Activated naive CD4-positive, alpha-beta T cell treated with anti-CD3 and anti-CD28 coated beads for 36 hours (primary cell): ENCODE measurements at places on chromosomes 1 and 21.

- peak; percentile 49 for DNase-seq
These were observed 455 bp downstream of the BSDC1 start for GRCh38 chr1:32393832-32394140.

DNA sequence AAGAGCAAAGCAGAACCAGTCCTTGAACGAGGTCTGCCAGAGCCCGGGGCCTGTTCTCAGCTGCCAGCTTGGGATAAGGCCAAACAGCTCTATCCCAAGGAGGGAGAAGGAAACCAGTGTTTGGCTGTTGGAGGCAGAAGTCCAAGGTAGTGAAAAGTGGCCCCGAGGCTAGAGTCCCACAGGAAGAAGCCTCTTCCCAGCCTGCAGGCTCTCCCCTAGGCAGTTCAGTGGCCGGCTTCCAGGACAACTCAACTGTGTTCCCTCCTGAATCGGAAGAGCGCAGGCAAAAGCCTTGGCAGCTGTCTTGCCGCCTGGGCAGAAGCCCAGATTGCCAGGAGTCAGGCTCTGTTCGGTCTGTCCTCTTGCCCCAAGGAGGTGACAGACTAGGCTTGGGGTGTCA, 19.3 kb downstream of the QSOX1 start:
- DNase-seq = no peak

GRCh38 chr1:921011-921837, 2.5 kb upstream of the SAMD11 start:
- no peak for DNase-seq

- DNase-seq = no peak
These were observed 267.5 kb upstream of the RAB4A start for GRCh38 chr1:229003233-229004031.

- DNase-seq = peak; percentile 43
These were observed 31.7 kb downstream of the IFNGR2 start for GRCh38 chr21:33434770-33435360.

- DNase-seq = peak; percentile 78
These were observed 25.3 kb downstream of the ADAM30 start for GRCh38 chr1:119870917-119871596.

GRCh38 chr1:244248426-244248825, 197.3 kb downstream of the ZBTB18 start:
- DNase-seq = no peak

DNA sequence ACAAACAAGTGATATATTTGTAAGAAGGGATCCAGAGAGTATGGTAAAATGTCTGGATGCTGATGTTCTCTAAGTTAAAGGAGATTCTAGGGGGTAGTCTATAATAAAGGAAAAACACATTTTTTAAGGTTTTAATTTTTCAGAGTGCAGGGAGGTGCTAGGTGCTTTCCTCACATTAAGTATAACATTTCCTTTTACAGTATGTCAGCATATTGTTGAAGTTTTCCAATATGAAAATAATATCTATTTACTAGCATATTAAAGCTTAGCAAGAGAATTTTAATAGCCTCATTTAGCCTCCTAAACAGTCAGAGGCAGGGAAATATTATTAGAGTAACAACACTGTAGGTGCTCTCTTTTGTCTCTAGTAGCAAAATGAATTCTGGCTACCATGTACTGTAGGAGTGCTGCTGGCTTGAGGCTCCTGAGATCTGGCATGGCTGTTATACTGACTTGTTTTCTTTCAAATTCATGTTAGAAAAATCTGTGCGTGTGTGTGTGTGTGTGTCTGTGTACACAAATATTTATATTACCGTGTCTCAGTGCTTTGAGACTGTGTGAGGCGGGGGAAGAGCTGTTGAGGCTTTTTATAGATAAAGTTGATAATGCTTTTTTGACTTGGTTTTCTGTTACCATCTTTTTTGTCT, 71.0 kb downstream of the POU2F1 start:
- DNase-seq = no peak

DNA sequence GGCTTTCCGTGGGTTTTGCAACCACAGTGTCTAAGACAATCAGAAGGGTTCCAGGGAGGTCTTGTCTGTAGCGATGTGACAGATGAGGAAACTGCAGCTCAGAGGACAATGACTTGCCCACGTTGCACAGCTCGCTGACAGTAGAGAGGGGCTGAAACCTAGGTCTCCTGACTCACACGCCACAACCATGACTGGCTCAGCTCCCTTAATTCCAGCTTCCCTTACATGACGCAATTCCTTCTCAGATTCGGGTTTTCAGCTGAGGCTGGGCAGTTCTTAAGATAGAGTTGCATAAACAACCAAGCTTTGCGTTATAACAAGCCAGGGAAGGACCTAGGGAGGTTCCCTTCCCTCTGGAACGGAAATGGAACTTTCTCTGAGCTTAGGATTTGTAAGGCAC, 36.3 kb downstream of the DHCR24 start:
- DNase-seq = no peak

GRCh38 chr1:209839875-209840546, 12.2 kb downstream of the UTP25 start:
- DNase-seq = peak; percentile 13

DNA sequence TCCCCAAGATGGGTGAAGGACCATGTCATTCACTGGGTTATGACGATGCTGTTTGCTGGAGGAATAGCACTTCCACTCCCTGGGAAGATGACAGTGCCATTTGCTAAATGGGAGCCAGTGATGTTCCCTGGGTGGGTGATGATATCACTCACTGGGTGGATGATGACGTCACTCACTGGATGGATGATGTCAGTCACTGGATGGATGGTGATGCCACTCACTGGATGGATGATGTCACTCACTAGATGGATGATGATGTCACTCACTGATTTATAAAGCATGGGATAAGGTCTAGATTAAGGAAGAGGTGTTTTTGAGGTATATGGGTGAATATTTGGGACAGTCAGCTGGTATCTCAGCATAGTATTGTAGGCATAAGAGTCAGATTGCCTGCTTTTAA, 457.2 kb downstream of the AJAP1 start:
- DNase-seq = peak; percentile 8

DNA sequence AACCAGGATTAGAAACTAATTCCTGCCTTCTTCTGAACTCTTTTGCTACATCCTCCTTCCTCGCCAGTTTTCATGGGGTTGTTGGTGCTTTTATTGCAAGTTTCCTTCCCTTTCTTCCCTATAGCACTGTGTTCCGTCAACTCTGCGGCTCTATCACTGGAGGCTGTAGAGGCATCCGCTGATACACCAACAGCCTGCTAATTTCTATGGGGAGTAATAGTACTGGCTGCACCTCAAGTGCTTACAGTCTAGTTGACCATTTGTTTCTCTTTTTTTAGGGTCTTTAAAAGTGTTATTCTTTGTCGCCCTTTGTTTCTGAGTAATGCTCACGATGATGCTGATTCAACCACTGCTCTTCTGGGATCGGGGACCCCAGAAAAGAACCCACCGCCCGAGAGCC, 746 bp downstream of the MIS18A start:
- DNase-seq = peak; percentile 7

- DNase-seq = no peak
These were observed 39.1 kb downstream of the COL11A1 start for GRCh38 chr1:103069201-103069600.

DNA sequence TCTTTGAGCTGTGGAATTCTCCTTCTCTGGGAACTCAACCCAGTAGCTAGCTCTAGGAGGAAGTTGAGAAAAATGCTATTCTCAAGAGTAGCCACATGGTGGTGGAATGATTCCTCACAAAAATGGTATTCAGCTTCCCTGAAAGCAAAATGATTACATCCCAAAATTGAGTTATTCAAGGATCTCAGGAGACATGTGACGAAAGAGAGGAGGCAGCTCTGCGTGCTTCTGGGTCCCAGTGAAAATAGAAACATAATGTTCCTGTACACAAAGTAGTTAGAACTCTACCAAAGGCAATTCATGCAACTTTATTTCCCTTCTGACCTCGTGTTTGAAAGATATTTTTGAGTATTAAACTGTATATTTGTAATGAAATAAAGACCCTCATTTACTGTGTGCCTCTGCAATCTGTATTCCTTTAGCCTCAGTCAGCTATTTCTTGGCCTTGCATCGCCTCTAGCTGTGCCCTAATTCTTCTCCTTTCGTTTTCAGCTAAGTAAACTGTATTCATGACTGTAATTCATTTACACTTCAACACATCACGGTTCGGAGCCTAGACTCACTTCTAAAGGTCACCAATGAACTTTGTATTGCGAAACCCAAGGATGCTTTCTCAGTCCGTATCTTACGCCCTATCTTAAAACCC, 167.3 kb downstream of the FASLG start:
- no peak for DNase-seq

GRCh38 chr1:91828583-91829281, 57.2 kb downstream of the TGFBR3 start:
- no peak for DNase-seq

DNA sequence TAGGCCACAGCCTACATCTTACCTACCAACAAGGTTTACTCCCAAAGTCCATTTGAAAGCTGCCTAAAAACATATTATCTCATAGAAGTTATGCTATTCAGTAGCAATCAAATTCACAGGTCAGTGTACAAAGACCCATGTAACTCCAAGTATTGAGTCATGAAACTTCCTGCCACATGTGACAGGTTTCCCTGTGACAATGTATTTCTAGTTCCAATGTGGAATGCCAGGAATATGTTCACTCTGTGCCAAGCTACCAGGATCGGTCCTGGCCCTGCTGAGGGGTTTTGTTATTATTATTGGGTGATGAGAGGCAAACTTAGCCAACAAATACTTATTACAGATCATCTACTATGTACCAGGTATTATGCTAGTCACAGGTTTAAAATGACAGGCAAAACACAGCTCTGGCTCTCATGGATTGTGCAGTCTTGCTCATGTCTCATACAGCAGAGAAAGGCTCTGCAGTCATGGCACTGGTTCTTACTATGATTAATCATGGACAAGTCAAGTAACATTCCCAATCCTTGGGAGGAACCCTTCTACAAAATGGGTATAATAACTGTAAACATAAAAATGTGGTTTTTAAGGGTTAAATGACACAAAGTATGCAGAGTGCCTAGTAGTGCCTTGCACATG, 22.5 kb downstream of the DPH5 start:
- DNase-seq = no peak

DNA sequence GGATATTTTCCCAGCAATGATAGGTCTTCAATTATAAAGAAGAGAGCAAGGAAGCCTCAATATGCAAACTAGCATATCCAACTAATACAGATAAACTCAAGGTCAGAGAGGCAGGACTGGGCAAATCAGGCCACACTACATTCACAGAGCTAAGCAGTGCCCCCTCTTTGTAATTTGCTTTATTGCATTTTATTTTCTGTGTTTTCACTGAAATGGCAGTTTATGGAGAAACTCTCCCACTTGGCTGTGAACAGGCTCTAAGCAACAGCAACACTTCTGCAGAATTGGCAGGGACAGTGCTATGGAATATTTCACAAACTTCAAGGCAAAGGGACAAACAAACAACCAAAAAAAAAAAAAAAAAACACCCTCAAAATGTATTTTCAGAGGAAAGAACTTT, 93.4 kb upstream of the SOD1 start:
- DNase-seq = no peak

DNA sequence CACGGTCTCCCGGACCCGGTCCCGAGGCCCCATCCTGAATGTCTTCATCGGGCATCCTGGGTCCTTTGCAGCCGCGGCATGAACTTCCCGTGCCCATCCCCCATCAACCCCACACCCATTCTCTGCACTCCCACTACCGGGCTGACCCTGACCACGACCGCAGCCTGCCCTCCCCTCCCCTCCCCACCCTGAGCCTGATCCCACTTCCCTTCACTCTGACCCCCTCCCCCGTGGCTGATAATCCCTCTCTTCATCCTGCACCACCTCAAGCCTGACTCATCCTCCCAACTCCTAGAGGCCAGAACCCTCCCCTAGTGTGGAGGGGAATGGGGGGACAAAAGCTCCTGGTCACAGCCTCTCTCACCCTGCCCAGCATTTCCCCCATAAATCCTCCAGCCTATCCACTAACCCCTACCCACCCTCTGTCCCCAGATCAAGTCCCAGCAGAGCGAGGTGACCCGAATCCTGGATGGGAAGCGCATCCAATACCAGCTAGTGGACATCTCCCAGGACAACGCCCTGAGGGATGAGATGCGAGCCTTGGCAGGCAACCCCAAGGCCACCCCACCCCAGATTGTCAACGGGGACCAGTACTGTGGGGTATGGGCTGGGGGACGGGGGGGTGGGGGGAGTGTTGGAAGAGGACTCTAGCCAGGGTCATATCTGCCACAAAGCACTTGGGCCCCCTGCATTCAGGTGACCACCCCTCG, 602 bp downstream of the SH3BGRL3 start:
- peak; percentile 30 for DNase-seq

- peak; percentile 49 for DNase-seq
These were observed 420 bp upstream of the IFI16 start for GRCh38 chr1:159009287-159009686.

DNA sequence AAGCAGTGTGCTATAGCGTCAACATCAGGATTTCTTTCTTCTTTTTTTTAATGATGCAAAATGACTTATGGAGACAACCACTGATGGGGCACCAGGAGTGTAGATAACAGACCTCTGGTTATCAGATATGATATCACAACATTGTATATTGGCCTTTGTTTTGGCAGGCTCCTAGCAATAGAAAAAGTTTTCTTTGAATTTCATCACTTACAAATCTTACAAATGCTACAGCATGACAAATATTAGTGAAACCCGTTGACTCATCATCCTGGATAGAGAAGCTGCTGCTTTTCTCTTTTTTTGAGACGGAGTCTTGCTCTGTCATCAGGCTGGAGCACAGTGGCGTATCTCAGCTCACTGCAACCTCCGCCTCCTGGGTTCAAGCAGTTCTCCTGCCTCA, 92.9 kb downstream of the LTN1 start:
- DNase-seq = no peak

- DNase-seq = no peak
These were observed 279.3 kb upstream of the LRRC7 start for GRCh38 chr1:69288416-69288815.

DNA sequence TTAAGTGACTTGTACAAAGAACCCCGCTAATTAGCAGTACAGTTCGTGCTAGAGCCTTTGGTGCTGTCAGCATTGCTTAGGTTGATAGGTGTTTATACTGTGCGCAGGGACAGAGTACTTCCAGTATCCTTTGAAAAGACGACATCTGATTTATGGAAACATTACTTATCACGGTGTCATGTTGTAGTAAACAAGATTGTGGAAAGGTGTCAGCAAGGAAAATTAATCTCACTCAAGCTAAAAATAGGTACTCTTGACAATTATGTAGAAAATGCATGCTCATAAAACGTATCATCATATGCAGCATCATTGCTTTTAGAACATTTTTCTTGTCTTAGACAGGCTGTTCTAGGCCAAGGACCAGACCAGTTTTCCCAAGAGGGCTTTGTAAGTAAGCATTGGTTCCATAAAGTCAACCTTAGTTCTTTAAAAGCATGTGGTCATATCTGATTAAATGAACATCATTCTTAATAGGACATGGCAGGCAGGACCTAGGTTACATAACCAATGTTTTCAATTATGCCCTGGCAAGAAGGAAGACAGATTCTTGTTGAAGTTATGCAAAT, 33.0 kb downstream of the SH3BGR start:
- DNase-seq = no peak

DNA sequence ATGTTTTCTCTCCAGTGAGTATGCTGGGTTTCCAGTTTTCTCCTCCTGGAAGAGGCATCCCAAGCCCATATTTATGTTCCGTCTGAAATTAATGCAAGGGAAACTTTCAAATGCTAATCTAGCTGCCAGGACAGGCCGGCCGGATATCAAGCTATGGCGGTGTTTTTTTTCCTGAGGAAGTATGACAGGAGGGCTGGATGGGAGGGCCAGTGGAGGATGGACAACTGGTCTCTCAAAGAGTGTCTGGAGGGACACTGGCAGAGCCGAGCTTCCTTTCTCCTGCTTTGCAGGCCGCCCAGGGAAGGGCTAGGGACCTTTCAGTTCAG, 212.7 kb downstream of the TRABD2B start:
- no peak for DNase-seq
